ENCODE measurements at places on chromosomes 5 and 9.

DNA sequence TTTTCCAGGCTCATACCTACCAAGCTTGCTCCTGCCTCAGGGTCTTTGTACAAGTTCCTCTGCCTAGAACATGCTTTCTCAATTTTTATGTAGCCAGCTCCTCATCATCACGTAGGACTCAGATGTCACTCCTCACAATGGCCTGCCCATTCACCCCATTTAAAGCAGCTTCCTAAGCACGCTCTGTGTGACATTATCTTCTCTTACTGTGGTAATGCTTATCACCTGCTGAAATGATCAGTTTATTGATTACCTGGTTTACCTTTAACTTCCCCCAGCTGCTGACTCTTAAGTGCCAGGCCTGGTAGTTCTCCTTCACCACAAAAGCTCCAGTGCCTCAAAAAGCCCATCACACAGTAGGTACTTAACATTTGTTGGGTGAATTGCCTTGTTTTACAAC lies 13.6 kb downstream of the FUBP3 start:
- no peak for DNase-seq

- peak; percentile 13 for DNase-seq
Measured at GRCh38 chr9:126514037-126514821, 99.5 kb upstream of the LMX1B start.

DNA sequence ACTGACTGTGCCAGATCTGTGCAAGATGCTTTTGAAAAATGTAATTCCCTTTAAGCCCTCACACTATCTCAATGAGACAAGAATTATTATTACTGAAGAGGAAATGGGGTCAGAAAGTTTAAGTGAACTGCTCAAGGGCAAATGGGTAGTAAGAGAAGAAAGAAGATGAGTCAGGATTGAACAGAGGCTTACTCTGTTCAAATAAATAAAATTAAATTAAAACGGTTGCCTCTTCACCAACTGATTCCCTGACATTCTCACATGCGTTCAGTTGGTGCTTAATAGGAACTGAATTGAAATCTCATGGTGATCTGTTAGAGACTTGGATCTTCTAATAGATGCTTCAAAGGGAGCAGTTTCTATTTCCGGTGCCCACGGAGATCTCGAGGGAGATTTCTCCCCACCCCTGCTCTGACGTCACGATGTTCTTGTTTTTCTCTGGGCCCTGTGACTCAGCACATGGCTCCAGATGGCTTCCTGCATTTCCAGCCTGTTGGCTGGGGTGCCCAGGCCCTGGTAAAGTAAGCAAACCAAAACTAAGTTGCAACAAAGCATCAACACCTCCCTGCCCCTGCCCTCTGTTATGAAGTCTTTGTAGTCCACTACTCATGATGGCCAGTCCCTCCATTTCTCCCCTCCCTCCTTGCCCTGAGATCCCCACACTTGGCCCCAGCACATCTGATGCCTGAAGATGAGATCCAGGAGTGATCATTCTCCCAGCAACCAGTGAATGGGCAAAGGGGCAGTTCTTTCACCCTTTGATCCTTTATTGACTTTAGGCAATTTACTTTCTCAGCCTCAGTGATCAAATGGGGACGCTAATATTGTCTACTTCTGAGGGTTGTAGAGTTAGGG lies 106.1 kb upstream of the CPEB4 start:
- DNase-seq = peak; percentile 38

DNA sequence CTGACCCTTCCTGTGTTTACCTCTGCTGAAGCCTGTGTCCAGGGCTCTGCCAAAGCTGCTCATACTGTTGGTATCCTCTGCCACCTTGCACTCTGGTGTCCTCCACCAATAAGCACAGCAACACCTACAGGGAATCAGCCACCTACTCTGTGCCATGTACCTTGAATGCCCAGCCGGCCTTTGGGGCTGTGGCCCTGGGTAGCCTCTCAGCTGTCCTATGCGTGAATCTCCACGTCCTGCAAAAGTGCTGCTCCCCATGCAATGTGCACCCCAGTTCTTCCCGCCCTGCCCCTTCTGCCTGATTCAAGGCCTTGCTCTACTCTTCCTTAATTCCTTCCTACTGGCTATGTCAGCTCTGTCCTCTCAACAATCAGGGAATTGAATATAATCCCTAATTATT lies 506.5 kb downstream of the ARHGEF28 start:
- no peak for DNase-seq

DNA sequence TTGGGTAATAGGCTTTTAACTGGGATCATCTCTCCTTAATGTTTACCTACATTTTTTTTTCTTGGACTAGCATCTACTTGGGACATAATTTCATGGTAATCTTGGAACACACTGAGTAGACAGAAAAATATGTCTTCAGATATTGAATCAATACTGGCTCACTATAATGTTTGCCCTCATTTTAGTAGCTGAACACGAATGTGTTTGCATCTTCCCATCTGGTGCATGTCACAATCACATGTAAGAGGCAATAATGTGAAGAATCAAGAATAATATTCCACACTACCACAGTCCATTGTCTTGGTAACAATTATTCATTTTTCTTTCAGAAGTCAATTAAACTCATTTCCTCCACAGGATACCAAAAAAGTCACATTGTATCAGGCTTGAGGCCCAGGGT lies 382.7 kb upstream of the CDH10 start:
- DNase-seq = no peak

GRCh38 chr5:135999406-136000139 lies 29.2 kb upstream of the TGFBI start:
- no peak for DNase-seq

- DNase-seq = no peak
Measured at GRCh38 chr9:111821006-111821528, 26.3 kb upstream of the SHOC1 start.

DNA sequence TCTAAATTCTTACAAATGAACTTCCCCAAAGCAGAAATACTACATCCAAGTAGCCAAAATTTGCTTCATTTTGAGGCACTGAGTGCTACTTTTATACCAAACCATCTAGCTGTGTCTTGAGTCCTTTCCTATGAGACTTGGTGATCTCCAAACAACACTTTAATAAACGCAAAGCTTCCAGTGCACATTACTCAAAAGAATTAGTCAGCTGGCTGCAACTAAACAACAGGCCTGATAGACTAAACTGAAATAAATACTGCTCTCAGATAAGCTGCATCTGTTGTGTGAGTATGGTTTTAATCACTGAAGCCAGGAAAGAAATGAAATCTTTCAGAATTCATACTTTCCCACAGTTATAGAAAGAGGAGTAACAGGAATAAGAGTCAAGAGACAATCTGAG lies 80.3 kb downstream of the VCAN start:
- no peak for DNase-seq

- DNase-seq = no peak
Measured at GRCh38 chr5:124524552-124525232, 221.7 kb downstream of the ZNF608 start.

DNA sequence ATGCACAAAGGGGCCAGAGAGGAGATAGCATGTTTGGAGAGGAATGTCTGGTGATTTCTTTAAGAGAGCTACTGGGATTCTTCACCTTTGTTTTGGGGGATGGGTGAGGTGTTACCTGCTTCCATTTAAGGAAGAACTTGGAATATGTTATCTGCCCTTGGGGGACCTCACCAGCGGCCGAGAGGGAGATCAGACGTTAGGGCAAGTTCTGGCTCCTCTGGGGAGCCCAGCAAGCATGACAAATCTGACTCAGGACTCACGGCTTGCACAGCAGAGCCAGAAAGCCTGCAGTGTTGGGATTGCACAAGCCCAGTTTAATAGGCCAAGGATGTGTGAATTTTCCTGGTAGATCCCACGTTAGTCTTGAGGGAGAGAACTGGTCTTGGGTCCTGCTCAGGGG lies 40.3 kb downstream of the SLC28A3 start:
- DNase-seq = no peak

DNA sequence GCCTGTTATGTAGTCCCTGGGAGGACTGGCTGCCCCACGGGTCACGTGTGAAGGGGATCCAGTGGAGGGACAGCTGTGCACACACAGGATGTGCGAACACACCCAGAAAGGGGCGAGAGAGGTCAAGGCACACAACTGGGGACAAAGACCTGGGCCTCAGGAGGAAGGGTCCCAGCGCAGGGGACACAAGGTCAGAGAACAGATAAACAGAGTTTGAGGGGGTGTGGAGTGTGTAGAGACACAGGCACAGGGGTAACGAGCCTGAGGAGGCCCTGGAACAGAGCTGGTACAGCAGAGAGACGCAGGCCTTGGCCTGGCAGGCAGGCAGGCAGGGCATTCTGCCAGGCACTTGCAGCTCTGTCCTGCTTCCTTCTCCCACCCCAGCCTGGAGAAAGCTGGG lies 14.8 kb upstream of the PSMD5 start:
- no peak for DNase-seq

DNA sequence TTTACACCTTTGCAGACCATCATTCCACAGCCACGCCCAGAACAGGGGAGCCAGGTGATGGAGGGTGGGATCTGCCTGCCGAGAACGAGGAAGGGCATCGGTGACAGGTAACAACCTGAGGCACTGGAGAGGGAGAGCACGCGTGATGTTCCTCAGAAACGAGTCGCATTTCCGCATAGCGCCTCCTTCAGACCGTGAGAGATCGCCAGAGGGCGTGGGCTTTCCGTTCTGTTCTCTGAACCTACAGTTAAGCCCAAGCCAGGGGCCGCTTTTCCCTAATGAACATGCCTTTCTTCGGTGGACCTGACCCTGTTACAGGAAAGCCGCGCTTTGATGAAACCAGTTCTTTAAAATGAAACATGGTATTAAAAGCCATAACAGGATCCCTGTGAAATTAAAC lies 17.1 kb upstream of the ADAMTS2 start:
- DNase-seq = no peak

DNA sequence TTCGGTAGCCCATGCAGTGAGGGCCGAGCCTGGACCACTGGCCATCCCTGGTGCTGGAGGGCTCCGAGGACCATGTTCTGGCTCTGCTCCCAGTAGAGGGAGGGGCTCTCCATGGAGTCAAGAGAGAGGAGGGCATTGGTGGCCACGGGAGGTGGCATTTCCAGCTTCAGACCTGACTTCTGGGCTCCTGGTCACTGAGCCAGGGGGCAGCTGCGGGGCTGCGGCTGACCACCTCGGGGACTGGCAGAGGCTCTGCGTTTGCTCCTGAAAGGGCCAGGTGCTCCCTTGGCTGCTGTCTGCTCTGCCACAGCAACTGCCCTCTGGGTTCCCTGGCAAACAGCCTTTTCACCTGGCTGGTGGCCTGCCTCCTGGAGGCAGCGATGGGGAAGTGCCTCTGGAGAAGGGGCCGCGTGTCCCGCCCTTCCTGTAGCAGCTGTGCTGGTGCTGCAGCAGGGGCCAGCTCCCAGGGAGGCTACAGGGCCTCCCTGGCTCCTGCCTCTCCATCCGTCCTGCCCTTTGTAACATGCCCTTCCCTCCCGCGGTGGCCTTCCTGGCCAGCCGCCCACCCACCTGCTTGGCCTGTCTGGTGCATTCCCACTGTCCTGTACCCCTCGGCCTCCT lies 144.6 kb downstream of the CACNA1B start:
- peak; percentile 16 for DNase-seq

DNA sequence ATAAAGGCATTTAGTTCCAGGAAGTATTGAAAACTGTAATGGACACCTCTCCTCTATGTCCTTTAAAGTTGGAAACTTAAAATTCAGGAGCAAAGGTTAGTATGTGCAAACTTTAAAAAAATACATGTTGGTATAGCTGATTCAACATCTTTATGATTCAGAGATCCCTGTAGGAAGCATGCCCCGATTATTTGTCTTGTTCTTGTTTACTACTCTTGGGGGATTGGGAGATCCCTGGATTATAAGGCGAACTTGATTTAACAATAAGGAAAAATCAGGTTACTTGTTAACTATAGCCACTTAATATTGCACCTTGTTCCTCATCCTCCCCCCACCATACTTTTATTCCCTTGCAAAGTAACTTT lies 1.7 kb downstream of the F2RL1 start:
- no peak for DNase-seq

GRCh38 chr5:133367984-133368383 lies 244.4 kb downstream of the FSTL4 start:
- DNase-seq = no peak

DNA sequence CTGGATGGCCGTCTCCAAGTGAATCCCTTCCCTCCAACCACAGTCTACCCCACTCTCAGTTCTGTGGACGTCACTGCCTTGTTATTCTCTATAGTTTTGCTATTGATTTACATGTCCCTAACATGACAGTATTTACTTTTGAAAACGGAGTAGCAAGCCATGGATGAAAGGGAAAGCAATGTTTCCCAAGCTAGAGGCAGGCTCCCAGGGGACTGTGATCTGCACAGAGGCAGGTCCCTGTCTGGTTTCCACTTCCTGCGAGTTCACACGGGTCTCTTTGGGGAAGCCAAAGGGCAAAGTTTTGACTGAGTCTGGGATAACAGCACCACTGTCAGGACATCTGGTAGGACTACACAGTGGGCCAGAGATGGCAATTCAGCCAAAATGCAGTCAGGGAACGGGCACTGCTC lies 12.7 kb downstream of the C9orf153 start:
- DNase-seq = no peak

GRCh38 chr5:60436518-60436917 lies 263.4 kb downstream of the DEPDC1B start:
- DNase-seq = peak; percentile 29

- no peak for DNase-seq
Measured at GRCh38 chr5:2746561-2747032, 4.9 kb downstream of the IRX2 start.

DNA sequence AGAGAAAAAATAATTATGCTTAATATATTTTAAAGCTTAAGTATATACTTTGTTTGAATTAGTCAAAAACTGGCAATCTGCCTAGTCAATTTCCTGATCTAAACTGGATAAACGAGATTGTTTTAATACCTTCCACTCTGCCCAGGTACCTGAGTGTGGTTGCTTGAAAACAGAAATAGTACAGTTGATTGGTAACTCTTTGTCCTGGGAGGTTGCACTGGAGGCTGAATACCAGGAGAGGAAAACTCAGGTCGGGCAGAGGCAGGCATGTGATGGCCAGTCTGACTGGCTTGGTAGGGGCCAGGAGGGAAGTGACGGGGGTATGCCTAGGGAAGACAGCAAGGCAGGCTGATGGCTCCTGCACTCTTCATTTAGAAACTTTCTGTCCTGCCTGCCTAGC lies 80.2 kb downstream of the PIK3R1 start:
- DNase-seq = no peak

- DNase-seq = no peak
Measured at GRCh38 chr9:114674798-114675540, 7.0 kb downstream of the TEX48 start.

DNA sequence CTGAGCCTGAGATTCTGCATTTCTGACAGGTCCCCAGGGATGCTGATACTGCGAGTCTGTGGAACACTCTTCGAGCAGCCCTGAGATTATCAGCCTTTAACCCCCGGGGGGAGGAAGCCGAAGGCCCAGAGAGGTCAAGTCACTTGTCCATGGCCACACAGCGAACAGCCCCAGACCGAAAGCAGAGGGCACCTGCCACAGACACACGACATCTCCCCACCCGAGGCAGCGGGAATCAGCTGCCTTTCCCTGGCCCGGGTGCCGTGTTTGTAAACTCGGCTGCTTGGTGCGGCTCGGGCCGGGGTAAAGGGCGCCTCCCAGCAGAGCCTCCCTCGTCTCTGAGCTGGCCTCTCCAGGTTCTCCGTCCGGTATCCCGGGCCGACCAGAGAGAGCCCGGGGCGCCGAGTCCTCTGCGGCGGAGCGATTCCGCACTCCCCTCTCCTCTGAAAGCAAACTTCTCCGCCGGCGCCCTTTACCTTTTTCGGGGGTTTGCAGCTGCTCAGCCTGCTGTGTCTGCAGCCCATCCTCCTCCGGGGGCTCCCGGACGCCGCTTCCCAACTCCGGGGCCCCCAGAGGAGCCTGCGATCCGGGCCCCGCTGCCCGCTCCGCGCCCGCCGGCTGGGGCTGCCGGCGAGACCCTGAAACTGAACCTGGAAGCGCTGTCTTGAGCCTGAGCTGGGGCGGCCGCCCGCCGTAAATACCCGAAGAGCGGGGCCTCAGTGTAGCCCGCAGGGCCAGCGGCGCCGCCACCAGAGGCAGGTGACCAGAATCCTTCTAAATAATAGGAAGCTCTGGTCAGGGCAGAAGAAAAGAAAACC lies at the start of gene CCDC69:
CCDC69 (minus strand) TSS at position 646 of the 818 bp plus-strand sequence; CDS start at position 524, 122 bp downstream.
- no peak for DNase-seq

Measured in DMS 273 treated with DMSO at 0.1 percent for 48 hours (cell line).